ENCODE measurements at places on chromosomes 3 and 15.

DNA sequence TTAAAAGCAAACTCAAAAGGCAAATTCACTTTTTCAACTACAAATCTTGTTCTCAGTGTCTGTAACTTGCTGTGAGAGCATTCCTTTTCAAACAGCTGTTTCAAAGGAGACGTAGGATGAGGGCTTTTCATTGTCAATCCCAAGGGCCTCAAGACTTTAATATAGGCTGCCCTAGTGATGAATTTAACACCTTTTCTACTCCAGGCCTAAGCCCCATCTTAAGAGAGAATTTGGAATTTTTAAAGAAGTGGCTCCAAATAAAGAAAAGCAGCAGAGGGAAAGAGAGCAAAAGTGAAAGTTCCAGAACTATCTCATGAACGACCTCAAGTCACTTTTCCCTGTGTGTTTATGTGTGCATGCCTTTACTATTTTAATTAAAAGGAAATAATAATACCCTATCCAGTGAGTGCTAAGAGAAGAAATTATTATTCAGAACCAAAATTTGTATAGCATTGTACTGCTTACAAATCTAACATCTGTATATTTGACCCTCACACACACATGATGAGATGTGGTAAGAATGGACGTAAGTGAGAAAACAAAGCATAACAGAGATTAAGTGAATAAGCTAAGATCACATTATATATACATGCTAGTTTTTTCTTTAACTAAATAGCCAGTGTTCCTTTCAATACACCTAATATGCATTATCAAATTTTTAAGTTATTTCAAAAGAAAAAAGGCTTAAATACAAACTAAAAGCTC, 196.4 kb downstream of the VGLL3 start:
- no peak for DNase-seq

- DNase-seq: no peak
These were observed 106.0 kb upstream of the TRIM42 start for GRCh38 chr3:140571836-140572235.

DNA sequence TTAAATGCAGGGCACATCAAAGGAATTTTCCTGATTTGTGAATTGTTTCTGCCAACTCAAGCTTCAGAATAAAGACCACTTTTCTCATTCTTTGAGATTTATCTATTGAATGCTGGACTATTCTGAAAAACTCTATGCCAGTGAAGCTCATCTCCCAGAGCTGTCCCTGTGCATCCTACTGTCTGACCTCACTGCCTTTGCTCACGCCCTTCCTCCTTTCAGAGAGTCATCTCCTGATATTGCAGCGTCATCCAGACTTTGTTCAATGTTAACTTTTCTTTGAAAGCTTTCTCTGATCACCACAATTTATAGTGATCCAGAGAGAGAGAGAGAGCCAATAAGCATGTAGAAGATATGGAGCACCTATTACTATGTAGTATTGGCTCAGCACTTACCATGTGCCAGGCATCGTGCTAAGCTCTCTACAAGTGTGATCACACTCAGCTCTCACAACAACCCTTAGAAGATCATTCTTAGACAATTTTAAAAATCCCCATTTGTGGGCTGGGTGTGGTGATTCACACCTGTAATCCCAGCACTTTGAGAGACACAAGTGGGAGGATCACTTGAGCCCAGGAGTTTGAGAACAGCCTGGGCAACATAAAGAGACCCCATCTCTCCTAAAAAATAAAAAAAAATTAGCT, 30.2 kb upstream of the TLE3 start:
- DNase-seq: no peak

GRCh38 chr3:31433679-31433992, 99.1 kb upstream of the STT3B start:
- DNase-seq: no peak

DNA sequence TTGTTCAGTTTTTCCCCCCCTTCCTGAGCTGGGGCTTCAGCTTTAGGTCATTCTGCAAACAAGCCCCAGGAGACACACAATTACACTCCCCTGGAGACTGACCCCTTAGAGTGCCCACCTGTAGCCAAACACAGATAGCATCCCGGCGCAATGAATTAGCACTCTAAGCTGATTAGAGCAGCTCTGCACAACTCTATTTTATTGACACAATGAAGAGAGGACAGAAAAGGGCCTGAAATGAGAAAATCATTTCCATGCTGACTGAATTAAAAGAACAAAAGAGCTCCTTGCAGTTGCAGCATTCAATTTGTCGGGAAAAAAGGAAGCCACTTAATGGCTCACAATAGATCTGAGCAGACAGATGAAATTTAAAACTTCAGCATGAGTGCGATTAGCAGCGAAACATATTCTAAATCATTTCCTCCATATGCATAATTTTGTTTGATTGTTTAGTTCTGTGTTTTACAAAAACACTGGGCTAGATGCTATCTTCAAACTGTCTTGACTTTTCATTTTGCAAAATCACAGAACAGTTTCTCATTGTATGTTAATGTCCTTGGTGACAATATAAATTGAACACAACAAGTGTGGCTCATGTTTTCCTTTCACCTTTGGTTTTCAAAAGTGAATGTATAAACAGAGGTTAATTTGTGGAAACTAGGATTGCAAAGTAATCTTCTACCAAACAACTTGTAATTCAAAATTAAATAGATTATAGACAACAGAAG, 308.6 kb downstream of the MECOM start:
- DNase-seq: no peak

- no peak for DNase-seq
These were observed 72.1 kb downstream of the OTOL1 start for GRCh38 chr3:161568671-161569070.

DNA sequence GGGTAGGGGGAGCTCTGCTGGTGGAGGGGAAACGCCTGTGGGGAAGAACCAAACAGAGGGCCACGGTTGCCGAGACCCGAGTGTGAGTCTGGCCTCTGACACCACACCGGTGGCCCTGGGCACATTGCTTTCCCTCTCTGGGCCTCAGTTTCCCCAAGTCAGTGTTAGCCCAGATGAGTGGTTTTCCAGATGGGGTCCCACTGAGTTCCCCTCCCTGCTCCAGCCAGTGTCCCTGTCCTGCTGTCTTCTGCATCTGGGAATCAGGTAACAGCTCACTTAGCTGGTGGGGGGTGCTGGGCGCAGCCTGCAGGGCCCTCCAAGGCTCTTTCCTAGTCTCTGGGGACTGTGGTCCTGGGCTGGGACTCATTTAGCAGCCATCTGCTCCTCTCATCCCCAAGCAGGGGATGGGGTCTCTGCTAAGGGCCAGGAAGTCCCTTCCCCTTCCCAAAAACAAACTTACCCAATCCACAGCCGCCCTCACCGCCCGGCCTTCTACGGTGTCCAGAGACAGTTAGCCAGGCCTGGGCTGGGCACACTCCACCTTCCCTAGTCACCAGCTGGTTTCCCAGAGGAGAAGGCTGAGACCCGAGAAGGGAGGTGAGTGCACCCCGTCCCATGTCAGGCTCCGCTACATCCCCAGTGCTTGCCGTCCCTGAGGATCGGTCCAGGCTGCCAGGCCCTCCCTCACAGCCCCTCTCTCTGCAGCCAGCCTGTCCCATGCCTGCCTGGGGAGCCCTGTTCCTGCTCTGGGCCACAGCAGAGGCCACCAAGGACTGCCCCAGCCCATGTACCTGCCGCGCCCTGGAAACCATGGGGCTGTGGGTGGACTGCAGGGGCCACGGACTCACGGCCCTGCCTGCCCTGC, 676 bp downstream of the GP9 start:
- DNase-seq: no peak

DNA sequence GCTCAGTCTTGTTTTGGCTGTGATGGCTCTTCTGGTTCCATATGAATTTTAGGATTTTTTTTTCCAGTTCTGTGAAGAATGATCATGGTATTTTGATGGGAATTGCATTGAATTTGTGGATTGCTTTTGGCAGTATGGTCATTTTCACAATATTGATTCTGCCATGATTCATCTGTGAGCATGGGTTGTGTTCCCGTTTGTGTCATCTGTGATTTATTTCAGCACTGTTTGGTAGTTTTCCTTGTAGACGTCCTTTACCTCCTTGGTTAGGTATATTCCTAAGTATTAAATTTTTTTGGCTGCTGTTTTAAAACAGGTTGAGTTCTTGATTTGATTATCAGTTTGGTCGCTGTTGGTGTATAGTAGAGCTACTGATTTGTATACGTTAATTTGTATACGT, 18.5 kb downstream of the TCF12 start:
- DNase-seq: no peak

DNA sequence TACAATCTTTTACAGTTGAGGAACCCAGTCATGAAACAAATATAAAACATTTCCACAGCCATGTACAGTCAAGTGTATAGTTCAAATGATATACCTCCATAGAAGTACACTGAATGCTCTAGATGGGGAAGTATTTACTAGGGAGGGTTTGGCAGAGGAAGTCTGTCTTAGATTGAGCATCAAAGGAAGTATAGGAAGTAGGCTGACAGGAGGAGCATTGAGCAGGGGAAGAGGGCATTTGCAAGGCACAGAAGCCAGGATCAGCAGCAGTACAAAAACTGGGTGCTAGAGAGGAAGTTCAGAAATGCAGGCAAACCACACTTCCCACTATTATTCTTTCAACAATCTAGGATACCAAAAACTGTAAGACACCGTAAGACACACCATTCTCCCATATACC, 122.6 kb downstream of the ANO10 start:
- no peak for DNase-seq

- DNase-seq: no peak
These were observed 3.1 kb downstream of the PLXNA1 start for GRCh38 chr3:126986001-126986400.

DNA sequence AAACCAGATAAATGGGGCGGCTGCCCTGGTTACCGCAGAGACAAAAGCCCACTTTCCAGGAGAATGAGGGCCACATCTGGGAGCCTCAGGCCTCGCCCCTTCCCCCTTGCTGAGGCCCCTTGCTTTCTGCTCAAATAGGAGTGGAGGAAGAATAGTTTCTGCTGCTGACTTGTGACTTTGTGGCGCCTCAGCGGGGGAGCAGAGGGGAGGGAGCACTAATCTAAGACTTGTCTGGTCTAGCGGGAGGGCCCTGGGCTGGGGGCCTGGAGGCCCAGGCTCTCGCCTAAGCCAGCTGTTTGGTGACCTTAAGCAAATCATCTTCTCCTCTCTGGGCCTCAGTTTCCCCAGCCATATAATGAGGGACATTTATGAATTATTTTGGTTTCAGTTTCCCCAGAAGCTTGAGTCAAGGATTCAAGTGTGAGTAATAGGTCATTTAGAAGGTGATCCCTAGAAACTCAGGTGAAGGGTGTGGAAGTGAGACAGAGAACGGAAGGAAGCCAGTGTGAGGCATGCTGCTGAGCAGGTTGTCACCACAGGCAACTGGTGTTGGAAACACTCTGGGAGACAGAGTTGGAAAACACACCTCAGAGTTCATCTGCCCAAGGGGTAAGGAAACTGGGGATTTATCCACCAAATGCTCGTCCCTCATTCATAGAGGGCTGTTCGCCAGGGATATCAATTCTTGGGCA, 25.9 kb upstream of the SMAD3 start:
- no peak for DNase-seq

DNA sequence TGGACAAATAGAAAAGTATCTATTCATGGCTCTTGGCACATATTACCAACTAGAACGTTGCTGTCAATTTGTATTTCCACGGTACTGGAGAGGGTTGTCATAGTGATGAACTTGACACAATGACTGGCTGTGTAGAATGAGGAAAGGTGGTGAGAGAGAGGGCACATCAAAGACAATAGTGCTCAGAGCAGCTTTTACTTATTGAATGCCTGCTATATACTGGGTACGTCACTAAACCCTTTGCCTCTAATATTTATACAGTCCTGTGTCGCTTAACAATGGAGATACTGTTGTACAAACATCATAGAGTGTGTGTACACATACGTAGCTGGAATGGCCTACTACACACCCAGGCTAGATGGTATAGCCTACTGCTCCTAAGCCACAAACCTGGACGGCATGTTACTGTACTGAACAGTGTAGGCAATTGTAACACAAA, 8.3 kb downstream of the TMPRSS7 start:
- no peak for DNase-seq

DNA sequence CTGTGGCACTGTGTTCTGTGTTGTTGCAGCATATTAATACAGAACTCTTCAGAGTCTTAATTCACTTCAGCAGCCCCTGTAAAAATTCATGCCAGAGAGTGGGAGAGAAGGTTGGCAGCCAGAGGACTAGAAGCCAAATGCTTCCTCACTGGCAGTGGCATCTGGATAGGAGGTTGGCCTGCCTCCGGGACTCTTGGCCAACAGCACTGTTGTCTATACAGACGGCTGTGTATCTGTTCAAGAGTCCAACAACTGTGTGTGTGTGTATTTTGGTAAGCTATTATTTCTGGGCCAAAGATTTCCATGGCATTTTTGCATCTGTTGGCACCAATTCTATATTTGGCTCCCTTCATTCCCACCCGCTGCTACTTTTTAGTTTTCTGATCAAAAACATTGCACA, 156.0 kb upstream of the SOX2 start:
- no peak for DNase-seq

DNA sequence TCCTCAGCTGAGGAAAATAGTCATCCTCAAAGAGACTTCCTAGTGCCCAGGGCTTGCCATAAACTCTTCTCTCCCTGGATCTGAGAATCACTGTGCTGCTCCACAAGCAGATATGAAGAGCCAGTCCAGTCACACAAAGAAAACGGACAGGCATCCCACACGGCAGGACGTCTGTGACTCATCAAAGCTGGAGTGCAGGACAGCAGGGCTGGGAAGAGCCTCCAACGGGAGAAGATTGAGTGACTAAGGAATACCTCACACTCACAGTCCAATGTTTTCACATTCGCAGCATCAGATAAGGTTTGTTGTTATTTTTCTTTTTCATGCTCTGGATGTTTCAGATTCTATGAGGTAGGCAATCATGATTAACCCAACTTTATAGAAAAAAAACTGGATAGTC, 57.8 kb downstream of the NEK10 start:
- DNase-seq: no peak

DNA sequence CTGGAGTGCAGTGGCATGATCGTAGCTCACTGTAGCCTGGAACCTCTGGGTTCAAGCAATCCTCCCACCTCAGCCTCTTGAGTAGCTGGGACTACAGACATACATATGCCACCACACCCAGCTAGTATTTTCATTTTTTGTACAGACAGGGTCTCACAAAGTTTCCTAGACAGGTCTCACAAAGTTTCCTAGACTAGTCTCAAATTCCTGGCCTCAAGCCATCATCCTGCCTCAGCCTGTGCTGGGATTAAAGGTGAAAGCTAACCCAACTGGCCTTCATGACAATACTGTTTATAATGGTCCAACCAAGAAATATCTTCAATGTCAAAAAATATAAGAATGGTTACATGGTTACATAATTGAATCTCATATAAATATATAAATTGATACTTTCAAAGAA, 24.0 kb downstream of the GPR176 start:
- no peak for DNase-seq

DNA sequence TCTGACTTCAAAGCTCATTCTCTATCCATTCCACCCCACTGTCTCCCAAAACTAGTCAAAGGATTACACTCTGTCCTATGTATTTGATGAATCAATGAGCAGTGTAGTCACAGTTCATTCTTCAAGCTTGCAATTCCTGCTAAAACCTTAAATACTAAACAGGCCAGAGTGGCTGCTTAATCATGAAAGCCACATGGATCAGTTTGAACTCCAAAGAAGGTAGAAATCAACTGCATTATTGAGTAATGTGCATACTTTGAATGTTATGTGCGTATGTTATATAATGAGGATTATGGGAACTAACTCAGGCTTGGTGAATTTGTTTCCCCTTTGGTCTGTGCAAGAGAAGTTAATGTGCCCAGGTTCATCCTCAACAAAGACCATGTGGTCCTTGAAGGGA, 45.4 kb downstream of the PRICKLE2 start:
- DNase-seq: no peak

- DNase-seq: no peak
These were observed 32.9 kb downstream of the PIK3CA start for GRCh38 chr3:179181021-179181472.

All from mesothelial cell of epicardium (in vitro differentiated cells).